Smooth muscle cell of trachea (primary cell): ENCODE measurements at places on chromosomes 5 and 9. TPM values are rescaled to one million over a fixed set of nuclear protein-coding genes. Genes with fewer than 3 reads are reported as not detected.

PCDHAC2 gene
- total RNA-seq = under 0.01 TPM in 1 of 2 replicates, not detected in the other

OR1J2 gene
- not detected in 2 replicates for total RNA-seq

STPG3 gene
- 0.66 TPM in 1 of 2 replicates, not detected in the other for total RNA-seq

PCDHGA7 gene
- 5.4 and 8.4 TPM in 2 replicates for total RNA-seq

ZDHHC11B gene
- 0.29 TPM in 1 of 2 replicates, not detected in the other for total RNA-seq

HSPB3 gene
- 0.33 TPM in 1 of 2 replicates, not detected in the other for total RNA-seq

GARIN3 gene
- not detected in 2 replicates for total RNA-seq

STKLD1 gene
- 1.2 TPM in 2 replicates for total RNA-seq

SPATA31A3 gene
- not detected in 2 replicates for total RNA-seq

PCDHGB1 gene
- 4.4 and 4.5 TPM in 2 replicates for total RNA-seq

FUT7 gene
- not detected in 2 replicates for total RNA-seq

ZNF608 gene
- total RNA-seq = 13.4 and 17.3 TPM in 2 replicates

IFNA2 gene
- not detected in 2 replicates for total RNA-seq

PCDHA1 gene
- under 0.01 TPM in 1 of 2 replicates, not detected in the other for total RNA-seq

CD74 gene
- total RNA-seq = 0.44 and 7.8 TPM in 2 replicates

PDLIM4 gene
- 43.3 and 96.6 TPM in 2 replicates for total RNA-seq

MZB1 gene
- total RNA-seq = not detected in 2 replicates

MLANA gene
- not detected in 2 replicates for total RNA-seq

SLC4A9 gene
- not detected in 2 replicates for total RNA-seq

FAM221B gene
- total RNA-seq = not detected in 2 replicates

ADAMTS12 gene
- 8.9 and 12.1 TPM in 2 replicates for total RNA-seq

NTNG2 gene
- total RNA-seq = 2.0 and 4.8 TPM in 2 replicates

SELENOP gene
- total RNA-seq = 334 and 703 TPM in 2 replicates

CRAT gene
- total RNA-seq = 63.4 and 90.5 TPM in 2 replicates

MARCHF11 gene
- not detected in 2 replicates for total RNA-seq

CER1 gene
- not detected in 2 replicates for total RNA-seq

GFRA3 gene
- not detected in 2 replicates for total RNA-seq

DRD1 gene
- total RNA-seq = under 0.01 TPM in 1 of 2 replicates, not detected in the other

THG1L gene
- total RNA-seq = 21.4 and 24.1 TPM in 2 replicates

SLC46A2 gene
- not detected in 2 replicates for total RNA-seq

CDKN2B-AS1 gene
- total RNA-seq = 4.5 and 10.9 TPM in 2 replicates

PCDHGA4 gene
- total RNA-seq = 8.9 and 11.1 TPM in 2 replicates

HTR4 gene
- total RNA-seq = not detected in 2 replicates

SMIM3 gene
- total RNA-seq = 49.2 and 62.0 TPM in 2 replicates

ZNF346 gene
- 17.2 and 17.9 TPM in 2 replicates for total RNA-seq

CCDC171 gene
- total RNA-seq = 2.8 and 6.8 TPM in 2 replicates

ACOT12 gene
- 1.6 and 2.2 TPM in 2 replicates for total RNA-seq

TLX3 gene
- total RNA-seq = not detected in 2 replicates

PTPRD gene
- 13.1 and 21.5 TPM in 2 replicates for total RNA-seq

ROR2 gene
- 20.9 and 29.8 TPM in 2 replicates for total RNA-seq

RASEF gene
- total RNA-seq = 0.44 and 0.50 TPM in 2 replicates

WNT8A gene
- total RNA-seq = not detected in 2 replicates

WWC1 gene
- total RNA-seq = 0.58 and 2.3 TPM in 2 replicates
